Right lobe of liver (tissue), 6 donors: ENCODE measurements at places on chromosomes 6 and 20.

DNA sequence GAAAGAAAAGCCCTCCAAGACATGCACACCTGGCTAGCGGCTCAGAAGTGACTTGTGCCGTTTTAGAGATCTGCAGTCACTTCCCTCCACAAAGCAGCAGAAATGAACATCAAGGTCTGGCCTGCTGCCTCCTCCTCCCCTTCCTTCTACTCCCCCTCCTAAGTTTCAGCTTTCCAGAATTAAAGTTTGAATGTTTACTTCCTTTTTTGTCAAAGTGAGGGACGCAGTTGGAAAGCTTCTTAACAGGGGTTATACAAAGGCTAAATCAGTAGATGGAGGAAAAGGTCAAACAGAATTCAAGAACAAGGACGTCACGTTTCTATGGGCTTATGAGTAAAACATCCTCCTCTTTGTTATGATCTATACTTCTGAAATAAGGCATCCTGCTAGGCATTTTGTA lies 227.7 kb downstream of the SLC35F1 start:
- no peak for DNase-seq

- no peak for DNase-seq
Observed at GRCh38 chr6:127938701-127939100, 37.8 kb upstream of the THEMIS start.

DNA sequence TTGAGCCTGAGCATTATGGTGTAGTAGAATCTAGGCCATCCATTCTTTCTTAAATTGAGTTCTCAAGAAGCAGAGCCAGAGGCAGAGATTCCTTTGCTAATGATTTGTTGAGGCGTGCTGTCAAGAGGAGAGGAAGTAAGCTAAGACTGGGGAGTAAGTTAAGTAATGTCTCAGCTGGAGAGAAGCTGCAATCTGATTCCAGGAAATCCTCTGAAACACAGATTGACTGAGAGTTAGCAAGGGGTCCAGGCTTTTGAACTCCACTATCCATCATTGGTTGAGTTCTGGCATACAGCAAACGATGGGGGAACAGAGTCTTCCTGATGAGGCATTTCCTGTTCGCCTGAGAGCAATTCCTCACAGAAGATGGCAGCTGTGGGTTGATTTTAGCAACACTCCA lies 207.4 kb upstream of the RAB32 start:
- no peak for DNase-seq

DNA sequence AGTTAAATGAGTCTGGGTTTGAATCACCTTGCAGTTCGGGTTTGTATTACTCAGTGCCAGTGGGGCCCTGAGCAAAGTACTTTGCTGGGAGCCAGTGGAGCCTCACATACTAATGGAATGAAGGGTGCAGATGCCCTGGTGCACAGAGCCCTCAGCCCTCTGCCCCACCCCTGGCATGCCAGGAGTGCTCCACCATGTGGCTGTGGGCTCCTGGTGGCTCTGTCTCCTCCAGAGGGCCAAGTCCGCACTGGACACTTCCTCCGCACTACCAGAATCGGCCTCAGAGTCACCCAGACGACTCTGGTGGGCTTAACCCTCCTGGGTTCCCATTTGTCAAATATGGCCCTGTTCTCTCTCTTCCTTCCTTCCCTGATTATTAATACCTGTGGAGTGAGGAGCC lies 94.0 kb downstream of the STK35 start:
- DNase-seq: no peak

DNA sequence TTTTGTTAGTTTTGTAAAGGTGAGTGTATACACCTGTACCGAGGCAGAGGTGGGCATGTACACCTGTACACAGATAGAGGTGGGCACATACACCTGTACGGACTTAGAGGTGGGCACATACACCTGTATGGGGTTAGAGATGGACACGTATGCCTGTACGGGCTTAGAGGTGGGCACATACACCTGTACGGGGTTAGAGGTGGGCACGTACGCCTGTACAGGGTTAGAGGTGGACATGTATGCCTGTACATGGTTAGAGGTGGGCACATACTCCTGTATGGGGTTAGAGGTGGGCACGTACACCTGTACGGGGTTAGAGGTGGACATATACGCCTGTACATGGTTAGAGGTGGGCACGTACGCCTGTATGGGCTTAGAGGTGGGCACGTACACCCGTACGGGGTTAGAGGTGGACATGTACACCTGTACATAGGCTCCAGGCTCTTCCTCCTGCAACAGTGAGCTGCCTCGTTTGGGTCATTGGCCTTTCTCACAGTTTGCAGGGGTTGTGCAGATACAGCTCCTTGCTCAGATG lies 63.7 kb downstream of the PHACTR3 start:
- DNase-seq: no peak

DNA sequence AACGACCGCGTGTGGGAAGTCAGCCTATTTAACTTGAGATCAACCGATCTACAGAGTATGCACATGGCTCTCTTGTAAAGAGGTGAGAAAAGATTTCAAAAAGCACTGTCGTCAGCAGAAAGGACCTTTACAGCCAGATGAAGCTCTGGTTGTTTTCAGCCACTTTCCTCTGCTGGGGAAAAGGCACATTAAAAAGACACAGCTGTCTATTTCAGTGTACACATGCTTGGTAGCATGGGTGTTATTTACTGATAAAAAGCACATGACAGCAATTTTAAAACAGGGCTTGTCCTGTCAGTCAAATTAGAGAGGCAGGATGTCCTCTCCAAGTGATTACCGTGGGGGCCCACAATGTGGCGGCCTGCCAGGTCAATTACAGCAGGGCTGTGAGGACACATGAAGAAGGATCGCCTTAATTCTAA lies 188.9 kb downstream of the PRKN start:
- DNase-seq: no peak
